ENCODE measurements at places on chromosomes 3 and 15.

GRCh38 chr3:37501571-37502313, 327.4 kb upstream of the LRRFIP2 start:
- no peak for DNase-seq

- no peak for DNase-seq
Observed at GRCh38 chr3:34582055-34582454, 783.6 kb downstream of the PDCD6IP start.

GRCh38 chr3:194225988-194226663, 90.2 kb downstream of the HES1 start:
- no peak for DNase-seq

GRCh38 chr3:173660645-173661299, 263.2 kb downstream of the NLGN1 start:
- DNase-seq, result no peak

- no peak for DNase-seq
Observed at GRCh38 chr3:46707601-46708011, 6.4 kb downstream of the TMIE start.

GRCh38 chr3:45884368-45885201, 1.8 kb upstream of the CCR9 start:
- no peak for DNase-seq

GRCh38 chr15:92336419-92336987, 57.2 kb upstream of the ST8SIA2 start:
- DNase-seq, result no peak

DNA sequence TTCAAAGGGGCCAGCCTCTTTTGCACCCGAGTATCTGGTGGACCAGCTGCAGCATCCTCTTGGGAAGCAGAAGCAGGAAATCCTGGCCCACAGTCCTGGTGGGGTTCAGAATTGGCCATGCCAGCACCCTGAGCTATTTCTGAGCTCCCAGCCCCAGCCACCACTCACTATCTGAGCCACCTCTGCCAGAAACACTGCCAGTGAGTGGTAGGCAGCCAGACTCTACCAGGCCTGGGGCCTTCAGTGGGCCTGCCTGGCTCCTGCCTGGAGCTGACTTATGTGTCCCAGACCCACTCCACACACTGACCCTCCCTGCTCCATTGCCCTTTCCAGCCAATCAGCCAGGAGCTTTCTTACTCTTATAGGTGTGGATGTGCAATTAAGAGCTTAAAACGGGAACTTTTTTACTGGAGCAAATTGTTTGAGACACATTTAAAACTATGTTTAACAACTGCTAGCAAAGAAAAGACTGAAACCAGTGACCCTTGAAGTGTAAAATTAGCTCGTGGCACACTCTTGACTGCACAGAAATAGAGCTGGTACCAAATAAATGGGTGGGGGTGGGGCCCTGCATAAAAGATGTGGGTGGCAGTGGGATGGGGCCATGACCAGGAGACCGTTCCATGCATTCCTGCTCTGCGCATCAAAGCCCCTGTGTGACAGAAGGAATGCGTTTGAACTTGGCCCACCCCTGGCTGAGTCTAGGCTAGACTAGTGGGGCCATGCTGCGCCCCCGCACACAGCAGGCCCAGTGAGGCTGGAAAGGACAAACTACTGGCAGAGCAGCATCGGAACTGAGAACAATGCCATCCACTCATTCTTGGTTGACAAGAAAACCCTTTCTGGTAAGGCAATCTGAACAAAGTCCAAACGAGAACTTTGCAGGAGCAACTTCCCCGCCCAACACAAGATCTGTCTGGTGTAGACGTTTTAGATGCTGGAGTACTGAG, 48.0 kb downstream of the CTNNB1 start:
- no peak for DNase-seq
